Right ventricle myocardium superior (tissue), 1 donor: ENCODE measurements at places on chromosomes 12 and 14. TPM values are rescaled to one million over a fixed set of nuclear protein-coding genes. Genes with fewer than 3 reads are reported as not detected.

GRCh38 chr12:57176846-57177245 lies 29.4 kb upstream of the LRP1-AS start:
- DNase-seq: no peak

GRCh38 chr14:32336702-32337101 lies 7.6 kb downstream of the AKAP6 start:
- DNase-seq: no peak

DNA sequence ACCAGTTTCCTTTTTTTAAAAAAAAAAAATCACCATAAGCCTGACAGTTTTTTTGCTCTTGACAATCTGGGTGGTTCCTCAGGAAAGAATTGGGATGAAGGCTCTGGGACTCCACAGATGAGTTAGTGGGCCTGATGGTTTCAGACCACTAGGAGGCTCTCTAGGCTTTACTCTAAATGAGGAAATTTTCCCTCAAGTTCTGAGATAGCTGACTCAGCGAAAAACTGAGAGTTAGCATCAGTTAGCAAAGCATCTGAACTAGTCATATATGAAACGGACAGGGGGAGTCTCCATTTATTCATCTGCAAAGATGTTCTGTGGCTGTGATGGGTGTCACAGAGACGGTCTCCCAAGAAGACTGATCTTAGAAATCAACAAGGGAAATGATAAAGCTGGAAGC lies 314.3 kb upstream of the OR4E1 start:
- DNase-seq: no peak

GRCh38 chr12:52306731-52307130 lies 14.5 kb downstream of the KRT83 start:
- no peak for DNase-seq

GRCh38 chr12:73486256-73486655 lies 1051.4 kb upstream of the ATXN7L3B start:
- no peak for DNase-seq

GRCh38 chr14:89858089-89858488 lies 96.4 kb downstream of the EFCAB11 start:
- no peak for DNase-seq

GRCh38 chr14:33120341-33120740 lies 181.7 kb downstream of the NPAS3 start:
- DNase-seq: no peak

GRCh38 chr14:73105050-73105449 lies 31.3 kb upstream of the PSEN1 start:
- DNase-seq: no peak

- peak; percentile 97 for DNase-seq
These were observed 11.3 kb upstream of the SLC38A2 start for GRCh38 chr12:46383654-46384450.

The SLC4A8 gene
- total RNA-seq: 0.89 TPM

The RPL10L gene
- total RNA-seq: not detected

The ANKS1B gene
- total RNA-seq: 1.2 TPM

The KSR2 gene
- not detected for total RNA-seq
